ENCODE measurements at places on chromosomes 1 and 21.

- DNase-seq = no peak
These were observed 149.5 kb downstream of the SLC30A10 start for GRCh38 chr1:219778793-219779369.

DNA sequence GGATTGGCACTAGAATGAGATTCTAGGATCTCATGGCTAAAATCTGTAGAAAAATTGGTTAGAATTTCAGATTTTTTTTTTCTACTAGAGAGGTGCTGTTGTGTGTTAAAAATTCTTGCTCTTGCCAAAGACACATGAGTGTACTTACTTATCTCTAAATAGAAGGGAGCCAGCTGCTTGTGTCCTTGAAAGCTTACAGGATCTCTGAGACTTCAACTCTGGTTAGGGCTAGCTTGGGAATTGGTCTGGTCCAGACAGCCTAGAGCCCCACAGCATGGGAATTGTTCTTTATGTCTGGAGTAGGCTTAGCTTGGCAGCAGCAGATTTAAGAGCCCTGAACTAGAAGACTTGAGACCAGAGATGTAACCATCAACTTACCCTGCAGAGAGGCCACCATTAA, 37.3 kb downstream of the MACO1 start:
- DNase-seq = no peak

DNA sequence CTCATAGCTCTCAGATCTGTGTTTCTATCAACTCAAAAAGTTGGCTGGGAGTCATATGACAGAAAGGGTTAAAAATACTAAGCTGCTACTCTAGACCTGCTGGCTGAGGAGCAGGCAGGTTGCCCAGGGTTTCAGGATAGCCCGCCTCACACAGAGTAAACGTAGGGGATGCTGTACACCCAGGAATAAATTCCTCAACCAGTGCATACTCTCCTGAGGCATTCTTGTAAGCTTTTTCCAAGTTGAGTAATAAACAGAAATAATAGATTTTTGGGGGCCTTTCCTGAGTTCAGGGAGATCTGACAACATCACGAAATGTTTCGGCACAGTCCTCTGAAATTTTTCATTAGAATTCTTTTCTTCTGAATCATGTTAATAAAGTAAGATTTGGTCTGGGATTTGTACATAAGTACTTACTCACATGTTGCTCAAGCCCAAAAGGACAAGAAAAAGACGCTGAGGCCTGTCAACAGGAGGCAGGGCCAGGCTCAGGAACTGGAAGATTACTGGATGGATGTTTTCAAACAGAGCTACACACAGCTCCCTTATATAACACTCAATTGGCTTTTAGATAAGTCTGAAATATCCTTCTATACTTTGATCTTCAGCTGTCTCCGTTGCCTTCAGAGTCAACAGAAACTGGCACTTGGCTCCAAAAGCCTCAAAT, 41.0 kb downstream of the TGFBR3 start:
- DNase-seq = no peak

- DNase-seq = no peak
These were observed 2.7 kb upstream of the NPHP4 start for GRCh38 chr1:5994713-5995621.

GRCh38 chr1:248696261-248696660, 6.3 kb downstream of the OR14I1 start:
- DNase-seq = no peak

- DNase-seq = no peak
These were observed 20.8 kb upstream of the JAK1 start for GRCh38 chr1:64986903-64987871.

- no peak for DNase-seq
These were observed 7.5 kb upstream of the RAB29 start for GRCh38 chr1:205782627-205783432.

DNA sequence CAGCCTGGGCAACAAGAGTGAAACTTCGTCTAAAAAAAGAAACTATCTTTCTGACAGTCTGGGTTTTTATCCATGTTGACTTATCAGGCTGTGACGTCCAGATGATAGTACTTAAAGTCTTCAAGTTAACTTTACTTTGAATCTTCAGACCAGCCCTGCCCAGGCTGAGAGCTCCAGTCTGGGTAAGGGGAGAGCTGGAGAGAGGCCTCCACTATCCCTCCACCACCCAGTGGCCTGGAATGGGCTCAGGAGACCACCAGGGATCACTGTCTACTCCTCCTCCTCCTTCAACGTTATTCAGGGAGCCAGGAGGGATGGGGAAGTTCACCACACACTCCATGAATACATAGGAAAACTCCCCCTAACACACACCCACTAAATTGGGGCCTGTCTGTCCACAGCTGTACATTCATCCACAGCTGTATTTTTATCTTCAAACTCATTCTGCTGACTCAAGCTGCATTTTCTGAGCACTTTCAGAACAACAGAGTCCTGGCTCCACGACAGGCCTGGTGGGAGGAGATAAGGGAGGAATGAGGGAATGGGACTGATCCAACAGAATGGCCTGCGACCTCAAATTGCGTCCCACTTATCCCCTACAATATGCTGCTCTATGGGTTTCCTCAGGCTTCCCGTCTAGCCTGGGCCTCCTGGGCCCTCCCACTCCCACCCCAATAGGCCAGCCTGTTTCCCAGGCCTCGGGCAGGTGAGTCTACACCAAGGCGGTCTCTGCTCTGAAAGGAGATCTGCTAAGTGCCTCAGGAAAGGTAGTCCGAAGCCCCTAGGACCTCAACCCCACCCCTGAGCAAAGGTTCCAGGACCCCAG, 1.8 kb downstream of the SLC45A3 start:
- no peak for DNase-seq

GRCh38 chr1:29238620-29239002, 2.3 kb downstream of the PTPRU start:
- DNase-seq = no peak

DNA sequence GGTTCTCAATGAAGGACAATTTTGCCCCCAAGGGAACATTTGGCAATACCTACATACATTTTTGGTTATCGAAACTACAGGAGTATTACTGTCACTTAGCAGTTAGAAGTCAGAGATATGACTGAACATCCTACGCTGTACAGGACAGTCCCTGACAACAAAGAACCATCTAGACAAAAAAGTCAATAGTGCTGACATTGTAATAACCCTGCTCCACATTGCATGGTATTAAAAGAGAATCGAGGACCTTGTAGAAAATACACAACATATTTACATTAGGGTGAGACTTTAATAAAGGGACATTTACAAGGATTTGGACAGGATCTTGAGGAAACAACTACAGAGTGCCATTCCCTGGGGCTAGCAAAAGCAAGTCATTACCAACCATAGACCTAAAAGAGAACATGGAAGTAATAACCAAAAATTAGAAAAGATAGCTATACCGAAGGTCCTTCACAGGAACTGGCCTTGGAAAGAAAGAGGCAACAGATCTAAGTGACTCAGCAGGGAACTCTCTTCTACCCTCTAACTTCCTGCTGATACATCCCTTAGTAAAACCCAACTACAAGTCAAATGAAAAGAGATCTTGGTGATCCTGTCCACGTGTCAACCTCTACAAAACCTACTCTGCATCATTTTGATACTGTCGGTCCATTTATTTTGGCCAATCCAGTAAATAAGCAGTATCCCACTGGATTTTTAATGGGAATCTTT, 40.2 kb downstream of the ANGPTL3 start:
- DNase-seq = no peak

GRCh38 chr1:201602413-201603265, 63.7 kb downstream of the NAV1 start:
- no peak for DNase-seq

DNA sequence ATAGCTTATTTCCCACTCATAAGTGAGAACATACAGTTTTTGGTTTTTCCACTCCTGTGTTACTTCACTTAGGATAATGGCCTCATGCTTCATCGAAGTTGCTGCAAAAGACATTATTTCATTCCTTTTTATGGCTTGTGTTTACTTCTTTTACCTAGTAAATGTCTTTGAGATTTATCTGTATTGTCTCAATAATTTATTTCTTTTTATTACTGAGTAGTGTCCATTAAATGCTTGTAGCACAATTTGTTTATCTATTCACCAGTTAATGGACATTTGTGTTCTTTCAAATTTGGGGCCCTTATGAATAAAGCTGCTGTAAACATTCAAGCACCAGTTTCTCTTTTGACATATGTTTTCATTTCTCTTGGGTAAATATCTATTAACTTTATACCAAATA, 86.0 kb downstream of the UCHL5 start:
- no peak for DNase-seq

DNA sequence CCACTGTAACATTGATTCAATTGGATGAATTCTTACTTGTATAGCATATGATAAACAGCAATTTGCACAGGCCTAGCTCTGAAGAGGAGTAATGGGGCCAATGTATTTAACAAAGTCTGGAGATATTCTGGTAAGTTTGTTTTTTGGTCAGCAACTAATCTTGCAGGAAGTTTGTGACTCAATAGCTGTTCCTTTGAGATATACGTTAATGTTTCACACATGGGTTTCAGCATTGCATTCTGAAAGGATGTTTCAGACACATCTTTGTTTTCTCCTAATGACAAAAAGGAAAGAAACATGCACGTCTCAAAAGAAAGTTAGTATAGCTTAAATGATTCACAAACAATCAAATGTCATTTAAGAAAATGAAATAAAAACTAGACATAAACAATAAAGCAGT, 49.0 kb downstream of the LTN1 start:
- DNase-seq = no peak

DNA sequence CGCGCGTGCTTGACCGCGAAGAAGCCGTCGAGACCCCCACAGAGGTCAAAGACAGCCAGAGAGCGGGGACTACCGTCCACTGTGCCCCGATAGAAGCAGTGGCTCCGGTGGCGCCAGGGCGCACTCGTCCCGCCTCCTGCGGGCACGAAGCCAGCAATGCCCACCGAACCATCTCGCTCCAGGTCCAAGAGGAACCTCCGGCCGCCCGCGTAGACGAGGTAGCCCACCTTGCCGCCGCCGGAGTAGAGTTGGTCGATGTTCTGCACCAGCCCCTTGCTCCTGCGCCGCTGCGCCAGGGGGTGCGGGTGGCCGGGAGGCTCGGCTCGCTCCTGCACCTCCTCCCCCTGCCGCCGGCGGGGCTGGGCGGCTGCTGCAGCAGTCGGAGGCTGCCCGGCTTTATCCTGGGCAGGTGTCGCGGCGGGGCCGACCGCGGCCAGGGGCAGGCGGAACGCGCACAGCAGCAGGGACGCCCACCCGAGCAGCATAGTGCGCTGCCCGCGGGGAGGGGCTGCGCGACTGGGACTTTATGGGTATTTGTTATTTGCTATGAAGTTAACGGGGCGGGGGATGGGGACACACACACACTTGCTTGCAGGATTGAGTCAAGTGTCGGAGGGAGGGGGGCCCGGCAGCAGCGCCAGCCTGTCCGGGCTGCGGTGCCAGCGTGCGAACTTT, 844 bp downstream of the ADAMTS5 start:
- DNase-seq = no peak

- DNase-seq = no peak
These were observed 19.0 kb downstream of the IGSF21 start for GRCh38 chr1:18126616-18127015.

- DNase-seq = no peak
These were observed 10.0 kb upstream of the RASSF5 start for GRCh38 chr1:206497363-206497762.

GRCh38 chr1:222769181-222769580, 32.2 kb downstream of the FAM177B start:
- DNase-seq = no peak

- no peak for DNase-seq
These were observed 90.2 kb upstream of the CSF3R start for GRCh38 chr1:36572906-36573305.

DNA sequence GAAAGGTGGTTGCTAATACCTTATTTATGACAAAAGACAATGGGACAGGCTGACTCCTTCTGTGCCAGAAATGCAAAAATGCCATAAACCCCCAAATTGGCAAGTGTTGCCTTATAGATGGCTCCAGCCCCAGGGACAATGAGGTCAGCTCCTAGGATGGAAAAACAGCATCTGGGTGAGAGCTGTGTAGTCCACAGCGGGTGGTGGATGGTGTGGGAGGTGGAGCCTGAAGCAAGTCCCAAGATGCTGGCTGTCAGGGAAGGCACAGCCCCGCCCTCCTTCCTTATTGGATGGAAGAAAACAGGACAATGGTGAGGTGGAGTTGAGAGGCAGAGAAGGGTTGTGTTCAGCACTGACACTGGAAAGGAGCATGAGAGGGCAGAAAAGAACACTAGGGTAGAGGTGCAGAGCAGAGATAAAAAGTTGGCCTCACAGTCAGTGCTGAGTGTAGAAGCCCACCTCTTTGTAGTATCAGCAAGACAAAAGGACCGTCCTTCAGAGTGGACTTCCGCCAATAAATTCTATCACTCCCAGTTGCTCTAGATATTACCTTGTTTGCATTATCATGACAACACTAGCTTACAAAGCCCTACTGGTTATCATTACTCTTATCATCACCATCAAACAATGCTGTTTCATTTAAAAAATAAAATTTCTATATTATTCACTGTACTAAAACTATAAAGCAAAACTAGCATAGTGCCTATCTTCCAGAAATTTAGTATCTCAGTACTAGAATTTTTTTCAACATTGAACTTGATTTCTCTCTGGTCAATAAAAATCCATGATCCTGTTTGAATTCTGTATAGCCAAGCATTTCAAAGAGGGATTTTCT, 3.7 kb upstream of the SDE2 start:
- no peak for DNase-seq

GRCh38 chr1:179714623-179715022, 28.5 kb upstream of the FAM163A start:
- no peak for DNase-seq

DNA sequence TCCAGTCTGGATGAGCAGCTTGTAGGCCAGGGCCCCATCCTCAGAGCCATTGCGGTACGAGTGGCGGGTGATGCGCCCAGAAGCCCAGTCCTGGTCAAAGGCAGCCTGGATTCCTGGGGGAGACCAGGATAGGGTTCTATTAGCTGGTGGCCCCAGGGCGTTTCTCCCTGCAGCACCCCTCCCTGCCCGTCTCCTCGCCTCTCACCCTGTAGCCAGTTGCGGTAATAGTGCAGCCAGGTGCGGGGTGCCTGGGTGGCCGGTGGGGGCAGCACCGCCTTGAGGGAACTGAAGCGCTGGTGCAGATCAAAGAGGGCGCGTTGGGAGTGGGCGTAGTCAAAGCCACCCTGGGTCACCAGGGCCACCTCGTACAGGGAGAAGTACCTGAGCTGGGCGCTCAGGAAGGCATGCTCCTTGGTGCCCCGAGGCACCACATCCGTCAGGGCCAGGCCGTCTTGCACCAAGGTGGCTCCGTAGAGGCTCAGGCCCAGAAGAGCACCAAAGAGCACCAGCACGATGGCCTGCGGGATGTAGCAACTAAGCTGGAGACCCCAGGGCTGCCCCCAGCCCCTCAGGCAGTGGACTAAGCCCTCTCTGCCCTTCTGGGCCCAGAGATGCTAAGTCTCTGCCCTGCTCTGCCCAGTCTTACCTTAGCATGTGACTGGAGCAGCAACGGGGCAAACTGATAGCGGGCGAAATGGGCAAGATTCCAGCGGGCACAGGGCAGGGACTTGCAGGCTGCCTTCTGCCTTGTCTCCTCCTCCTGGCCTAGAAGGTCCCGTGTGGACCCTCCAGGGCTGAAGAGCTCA, 15.7 kb downstream of the PTCH2 start:
- DNase-seq = no peak

DNA sequence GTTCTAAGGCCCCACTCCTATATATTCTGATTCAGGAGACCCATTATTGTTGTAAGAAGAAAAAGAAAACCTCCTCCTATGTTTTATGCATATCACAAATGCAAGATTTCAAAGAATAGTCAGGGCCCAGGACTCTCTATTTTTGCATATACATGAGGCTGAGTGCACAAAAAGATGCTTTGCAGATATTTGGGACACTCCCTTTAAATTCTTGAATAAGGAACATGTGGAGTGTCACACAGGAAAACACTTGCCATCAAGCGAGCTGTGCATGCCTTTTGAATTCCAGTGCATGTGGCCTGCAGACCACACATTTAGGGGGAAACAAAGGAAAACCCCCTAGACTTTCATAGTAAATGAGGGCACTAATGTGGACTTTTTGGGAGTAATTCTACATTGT, 5.6 kb downstream of the MAP3K7CL start:
- no peak for DNase-seq
